Thoracic aorta (tissue), 2 donors: ENCODE measurements at places on chromosomes 12 and 14. TPM values are rescaled to one million over a fixed set of nuclear protein-coding genes. Genes with fewer than 3 reads are reported as not detected.
A peak's percentile ranks its signal among the peaks of the same experiment; 100 is the strongest.

GRCh38 chr12:14618983-14619382 is 51.3 kb upstream of the PLBD1 start:
- H3K4me1 ChIP-seq: no peaks in the 10 kb centered on the region
- no peaks in the 10 kb centered on the region for H3K27me3 ChIP-seq
- H3K27ac ChIP-seq: no peak overlapping the region
- H3K36me3 ChIP-seq: no peaks in the 10 kb centered on the region
- DNase-seq: no peak

Gene PLEK2
- 2.0 TPM for total RNA-seq

Gene SLC6A12
- 1.2 TPM for total RNA-seq

DNA sequence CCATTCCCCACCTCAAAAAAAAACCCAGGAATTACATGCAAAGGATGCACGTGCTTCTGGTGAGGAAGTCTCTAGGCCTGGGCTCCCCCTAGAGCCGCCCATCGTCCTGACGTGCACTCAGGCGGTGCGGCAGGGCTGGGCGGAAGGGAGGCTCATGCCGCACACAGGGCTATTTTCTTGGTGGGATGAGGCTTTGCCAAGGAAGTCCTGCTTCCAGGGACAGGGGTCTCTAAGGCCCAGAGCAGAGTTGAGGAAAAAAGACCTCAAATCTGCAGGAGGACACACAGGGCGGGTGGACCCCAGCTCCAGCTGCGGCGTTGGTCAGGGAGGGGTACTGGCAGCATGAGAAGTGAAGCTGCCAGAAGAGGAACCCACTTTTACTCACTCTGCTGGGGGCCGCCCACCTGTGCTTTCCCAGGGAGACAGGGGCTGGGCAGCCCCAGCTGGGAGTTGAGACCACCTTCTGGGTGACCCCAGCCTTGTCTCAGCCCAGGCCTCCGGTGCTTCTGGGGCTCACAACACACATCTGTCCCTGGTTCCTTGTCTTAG is 4.2 kb downstream of the RHOF start:
- peaks cover 12% of the 10 kb centered on the region for H3K4me1 ChIP-seq
- no peaks in the 10 kb centered on the region for H3K27me3 ChIP-seq
- no peaks in the 10 kb centered on the region for H3K36me3 ChIP-seq
- H3K27ac ChIP-seq: no peak overlapping the region
- no peak for DNase-seq
- H3K4me3 ChIP-seq: peak overlapping the region; percentile 20

GRCh38 chr14:85156319-85156718 is 373.6 kb upstream of the FLRT2 start:
- no peaks in the 10 kb centered on the region for H3K4me1 ChIP-seq
- H3K4me3 ChIP-seq: no peak overlapping the region
- H3K36me3 ChIP-seq: no peaks in the 10 kb centered on the region
- DNase-seq: no peak
- H3K27me3 ChIP-seq: no peaks in the 10 kb centered on the region

Gene TRPV4
- 2.0 TPM for total RNA-seq

Gene KIF26A
- total RNA-seq: 2.0 TPM

- no peak overlapping the region for H3K27ac ChIP-seq
- H3K4me3 ChIP-seq: no peak overlapping the region
- no peak for DNase-seq
- no peaks in the 10 kb centered on the region for H3K27me3 ChIP-seq
- no peaks in the 10 kb centered on the region for H3K4me1 ChIP-seq
- H3K36me3 ChIP-seq: no peaks in the 10 kb centered on the region
Observed at GRCh38 chr12:119735079-119735478, 67.1 kb downstream of the PRKAB1 start.

Gene RNF212B
- not detected for total RNA-seq
